ENCODE measurements at places on chromosomes 6 and 20.

- no peak for DNase-seq
These were observed 14.5 kb downstream of the SLC22A1 start for GRCh38 chr6:160135907-160136655.

- no peak for DNase-seq
These were observed 112.4 kb downstream of the SLX4IP start for GRCh38 chr20:10547276-10548114.

- DNase-seq, result peak; percentile 18
These were observed 159.8 kb upstream of the TSHZ2 start for GRCh38 chr20:52812231-52812847.

GRCh38 chr20:61478094-61478493 lies 226.0 kb downstream of the CDH4 start:
- DNase-seq, result no peak

GRCh38 chr6:120534954-120535353 lies 799.3 kb downstream of the TBC1D32 start:
- no peak for DNase-seq

DNA sequence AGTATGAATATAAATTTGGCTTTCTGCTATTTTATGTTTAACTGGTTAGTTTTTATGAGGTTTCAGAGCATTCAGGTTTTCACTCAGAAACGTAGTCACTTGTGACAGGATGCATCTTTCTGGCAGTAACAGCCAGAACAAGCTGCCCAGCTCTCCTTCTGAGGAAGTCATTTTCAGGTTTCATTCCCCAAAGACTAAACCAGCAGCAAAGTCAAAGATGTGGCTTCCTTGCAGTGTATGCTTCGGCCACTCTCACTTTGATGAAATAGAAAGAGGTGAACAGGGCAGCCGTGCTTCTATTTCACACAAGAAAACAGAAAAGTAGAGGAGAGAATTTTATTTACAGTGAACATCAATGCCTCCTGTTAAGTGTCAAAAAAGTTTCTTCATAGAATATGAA lies 469.1 kb downstream of the BTBD3 start:
- DNase-seq, result no peak

DNA sequence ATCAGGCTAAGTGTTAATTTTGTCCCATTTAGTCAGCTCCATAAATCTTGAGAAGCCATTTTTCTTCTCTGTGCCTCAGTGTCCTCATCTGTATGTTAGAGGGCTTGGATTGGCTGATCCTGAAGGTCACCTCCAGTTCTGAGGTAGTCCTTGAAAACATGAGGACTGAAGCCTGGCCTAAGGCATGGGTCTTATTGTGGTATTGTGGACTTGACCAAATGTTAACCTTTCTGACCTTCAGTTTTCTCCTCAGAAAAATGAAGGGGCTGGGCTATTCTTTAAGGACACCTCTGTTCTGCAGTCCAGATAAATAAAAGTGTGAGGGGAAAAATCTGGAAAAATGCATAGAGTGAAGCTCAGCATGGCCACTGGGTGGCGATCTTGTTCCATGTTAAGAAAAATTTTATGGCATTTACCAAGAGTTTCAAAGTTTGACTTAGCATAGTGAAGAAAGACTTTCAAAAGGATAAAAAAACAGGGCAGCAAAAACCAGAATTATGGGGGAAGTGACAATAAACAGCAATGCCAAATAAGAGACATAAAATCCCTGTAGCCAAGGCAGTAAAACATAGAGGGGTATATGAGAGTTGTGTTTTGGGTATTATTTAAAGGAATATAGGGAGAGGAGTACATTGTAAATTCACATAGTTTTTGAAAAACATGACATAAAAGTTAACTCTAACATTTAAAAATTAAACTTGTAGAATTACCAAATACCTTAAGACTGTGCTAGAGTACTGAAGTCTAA lies 13.2 kb upstream of the TFB1M start:
- peak; percentile 74 for DNase-seq

DNA sequence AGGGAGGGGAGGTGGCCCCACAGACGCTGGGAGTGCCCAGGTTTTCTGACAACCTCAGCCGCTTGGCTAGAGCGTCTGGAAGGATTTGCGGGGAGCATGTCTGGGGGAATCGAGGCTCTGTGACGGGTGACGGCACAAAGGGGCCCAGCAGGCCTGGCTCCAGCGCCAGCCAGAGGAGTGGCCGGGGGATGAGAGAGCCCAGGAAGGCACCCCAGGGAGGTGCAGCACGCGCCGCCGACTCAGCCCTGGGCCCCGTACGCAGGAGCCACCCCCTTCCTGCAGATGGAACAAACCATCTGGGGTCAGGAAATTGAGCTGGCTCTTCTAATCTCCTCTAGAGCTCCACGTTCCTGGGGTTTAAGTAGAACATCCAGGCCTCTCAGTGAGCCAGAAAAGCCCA lies 5.9 kb upstream of the SLCO4A1 start:
- no peak for DNase-seq

GRCh38 chr6:36959555-36960250 lies 5.2 kb downstream of the PI16 start:
- no peak for DNase-seq

GRCh38 chr6:168864541-168865460 lies 388.8 kb downstream of the THBS2 start:
- no peak for DNase-seq

GRCh38 chr6:137102851-137103492 lies 58.2 kb upstream of the IL20RA start:
- peak; percentile 75 for DNase-seq

DNA sequence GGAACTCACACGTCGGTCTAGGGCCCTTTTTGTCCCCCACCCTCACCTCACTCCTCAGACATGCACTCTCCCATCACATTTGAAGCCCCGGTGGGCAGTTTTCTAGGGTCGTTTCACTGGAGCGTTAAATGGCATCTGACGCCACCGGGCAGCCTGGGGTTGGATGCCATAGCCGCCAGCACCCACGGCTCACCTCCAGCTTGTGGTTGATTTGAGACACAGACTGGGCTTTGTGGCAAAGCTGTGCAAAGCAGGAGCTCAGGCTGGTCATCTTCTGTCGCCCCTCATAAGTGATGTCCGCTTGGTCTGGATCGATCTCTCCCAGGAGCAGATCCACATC lies 530 bp downstream of the GOPC start:
- no peak for DNase-seq

DNA sequence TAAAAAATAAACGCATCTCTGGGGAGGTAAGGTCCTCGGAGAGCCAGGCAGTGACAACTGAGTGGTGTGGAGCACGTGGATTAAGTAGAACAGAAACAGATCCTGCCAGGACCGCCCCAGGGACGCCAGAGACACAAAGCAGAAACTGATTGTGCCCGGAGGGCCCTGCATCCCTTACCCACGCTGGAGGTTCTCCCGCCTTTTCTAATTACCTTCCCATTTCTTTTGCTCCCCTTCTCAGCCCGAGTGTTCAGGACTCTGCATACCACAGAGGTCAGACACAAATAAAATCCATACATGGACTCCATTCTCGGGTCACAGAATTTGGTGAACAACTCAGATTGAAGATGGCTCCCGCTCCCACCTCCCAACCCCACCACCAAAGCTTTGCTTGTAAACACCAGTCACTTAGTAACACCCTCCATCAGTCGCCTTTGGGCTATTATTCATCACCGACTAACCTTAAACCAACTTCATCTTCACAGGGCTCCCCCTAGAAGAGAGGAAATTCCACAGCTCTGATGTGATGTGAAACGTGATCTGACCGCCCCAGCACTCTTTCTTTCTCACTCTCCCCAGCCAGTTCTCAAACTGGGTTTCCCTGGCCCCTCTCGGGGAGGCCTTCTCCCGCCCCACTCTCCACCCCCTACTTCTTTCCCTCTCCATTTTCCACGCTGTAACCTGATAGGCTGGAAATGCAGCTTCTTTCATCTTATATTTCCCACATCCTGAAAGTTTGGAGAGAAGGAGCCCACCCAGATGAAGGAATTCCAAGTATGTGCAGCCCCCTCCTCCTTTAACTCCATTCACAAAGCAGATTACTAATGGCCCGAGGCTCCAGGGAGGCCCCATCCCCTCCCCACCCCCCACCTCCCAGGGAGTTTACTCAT lies 32.5 kb upstream of the PIM1 start:
- no peak for DNase-seq

- no peak for DNase-seq
These were observed 54.9 kb downstream of the TMEM242 start for GRCh38 chr6:157268396-157268795.

- no peak for DNase-seq
These were observed 733.9 kb downstream of the EYS start for GRCh38 chr6:64973142-64973541.

- no peak for DNase-seq
These were observed 18.2 kb upstream of the TAGAP start for GRCh38 chr6:159062976-159063375.

DNA sequence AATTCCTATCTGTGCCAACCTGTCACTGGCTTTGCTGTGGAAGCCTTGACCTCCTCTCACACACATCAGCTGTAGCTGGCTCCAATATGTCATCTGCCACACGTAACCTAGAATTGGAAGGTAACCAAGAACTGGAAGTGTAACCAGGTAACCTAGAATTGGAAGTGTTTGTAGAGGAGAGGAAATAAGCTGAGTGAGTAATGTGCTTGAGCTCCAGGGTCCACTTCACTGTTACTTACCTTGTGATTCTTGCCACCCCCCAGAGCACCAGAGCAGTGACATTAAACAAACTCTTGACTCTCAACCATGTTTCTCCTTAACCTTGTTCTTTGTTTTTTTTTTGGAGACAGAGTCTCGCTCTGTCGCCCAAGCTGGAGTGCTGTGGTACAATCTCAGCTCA lies 350.5 kb downstream of the NRN1 start:
- DNase-seq, result no peak

GRCh38 chr6:82246802-82247504 lies 591 bp downstream of the IBTK start:
- DNase-seq, result peak; percentile 51

GRCh38 chr20:48405909-48406308 lies 421.9 kb downstream of the PREX1 start:
- no peak for DNase-seq

DNA sequence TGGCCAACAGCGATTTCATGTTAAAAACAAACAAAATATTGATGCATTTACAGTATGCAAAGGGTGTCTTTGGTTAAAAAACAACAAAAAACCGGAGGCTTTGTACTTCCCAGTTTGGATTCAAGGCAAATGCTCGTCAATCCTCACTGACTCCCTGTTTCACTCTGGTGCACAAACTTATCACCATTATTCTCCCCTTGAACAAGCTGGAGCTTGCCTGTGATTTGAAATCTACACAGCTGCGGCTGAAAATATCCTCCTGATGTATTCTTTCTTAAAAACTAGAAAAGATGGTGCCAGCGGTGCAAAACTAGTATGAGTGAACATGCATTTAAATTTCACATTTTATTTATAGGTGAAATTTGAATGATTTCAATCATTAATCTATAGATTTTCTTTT lies 3.3 kb downstream of the PERP start:
- DNase-seq, result no peak

GRCh38 chr20:44038681-44039123 lies 124.0 kb downstream of the TOX2 start:
- DNase-seq, result no peak

GRCh38 chr6:149995235-149995750 lies 30.0 kb downstream of the RAET1L start:
- DNase-seq, result no peak

Measured in NAMALWA (cell line).